CD4-positive, alpha-beta T cell treated with Interferon alpha-2 for 1 hour (primary cell): ENCODE measurements at places on chromosomes 11 and 22.

GRCh38 chr22:32803738-32804435 lies 2.4 kb downstream of the TIMP3 start:
- no peak for DNase-seq

DNA sequence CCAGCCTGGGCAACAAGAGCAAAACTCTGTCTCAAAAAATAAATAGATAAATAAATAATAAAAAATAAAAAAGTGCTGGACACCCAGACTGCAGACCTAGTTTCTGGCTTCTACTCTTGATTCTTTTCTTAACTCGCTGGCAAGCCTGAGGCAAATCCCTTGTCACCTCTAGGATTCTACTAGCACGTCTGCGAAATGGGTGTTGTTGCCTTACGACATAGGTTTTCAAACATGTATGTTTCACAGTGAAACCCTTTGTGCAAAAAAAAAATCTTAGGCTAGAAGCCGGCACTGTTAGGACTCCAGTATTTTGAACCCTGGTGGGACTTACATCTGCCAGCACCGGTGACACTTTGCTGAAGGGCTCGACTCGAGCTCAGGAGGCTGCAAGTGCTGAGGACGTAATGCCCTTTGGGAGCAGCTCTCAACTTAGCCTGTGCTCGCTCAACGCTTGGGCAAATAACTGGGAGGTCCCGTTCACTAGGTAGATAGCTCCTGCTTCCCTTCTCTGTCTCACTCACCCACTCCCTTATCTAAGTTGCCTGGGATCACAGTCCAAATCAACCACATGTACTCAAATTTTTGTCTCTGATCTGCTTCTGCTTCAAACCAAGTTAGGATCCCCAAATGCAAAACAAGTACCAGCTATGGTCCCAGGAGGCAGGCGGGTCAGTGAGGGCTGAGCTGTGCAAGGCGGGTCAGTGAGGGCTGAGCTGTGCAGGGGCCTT lies 34.7 kb upstream of the MYH9 start:
- no peak for DNase-seq

DNA sequence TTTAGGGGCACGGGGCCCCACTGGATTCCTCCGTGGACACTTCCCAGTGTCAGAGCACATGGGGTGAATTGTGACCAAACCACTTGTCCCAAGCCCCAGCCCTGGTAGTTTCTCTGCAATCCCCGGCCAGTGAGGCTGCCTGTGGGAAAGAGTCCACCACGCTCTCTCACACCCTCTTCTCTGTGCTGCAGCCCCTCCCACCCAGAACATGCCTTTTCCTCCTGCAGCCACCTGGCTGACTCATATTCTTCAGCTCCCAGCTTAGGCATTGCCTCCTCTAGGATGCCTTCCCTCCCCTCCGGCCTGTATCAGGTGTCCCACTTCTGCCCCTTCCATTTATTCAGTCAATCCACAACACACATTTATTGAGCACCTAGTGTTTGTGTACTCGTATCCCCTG lies 5.4 kb upstream of the RPS6KB2 start:
- DNase-seq = no peak

- DNase-seq = peak; percentile 65
Observed at GRCh38 chr11:134050541-134051383, 18.1 kb upstream of the JAM3 start.

DNA sequence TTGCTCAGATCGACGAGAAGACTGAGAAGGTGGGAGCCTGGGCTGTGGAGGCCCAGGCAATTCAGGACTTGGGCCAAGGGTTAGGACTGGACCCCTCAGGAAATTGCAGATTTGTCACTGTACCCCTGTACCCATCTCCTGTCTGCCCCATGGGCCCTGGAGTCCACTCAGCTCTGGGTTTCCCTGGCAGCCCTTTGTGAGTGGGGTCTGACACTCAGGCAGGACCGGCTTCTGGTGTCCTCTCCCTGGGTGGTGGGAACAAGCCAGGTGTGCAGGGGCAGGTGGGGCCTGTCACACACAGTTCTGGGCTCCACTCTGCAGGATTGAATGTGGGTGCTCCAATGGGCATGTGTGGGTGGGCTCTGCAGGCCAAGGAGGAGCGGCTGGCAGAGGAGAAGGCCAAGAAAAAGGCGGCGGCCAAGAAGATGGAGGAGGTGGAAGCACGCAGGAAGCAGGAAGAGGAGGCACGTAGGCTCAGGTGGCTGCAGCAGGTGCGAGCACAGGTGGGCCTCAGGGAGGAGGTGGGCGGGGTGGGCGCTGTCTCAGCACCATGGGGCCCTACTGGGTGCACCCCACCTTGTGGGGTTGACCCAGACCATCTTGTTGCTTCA lies 21.6 kb downstream of the INCENP start:
- DNase-seq = no peak

- peak; percentile 79 for DNase-seq
Observed at GRCh38 chr22:26502688-26503561, 9.3 kb downstream of the TFIP11 start.
